Kasumi-1 (cell line): ENCODE measurements at places on chromosomes 3 and 15.

- DNase-seq = no peak
Observed at GRCh38 chr3:43187836-43188479, 82.1 kb upstream of the POMGNT2 start.

DNA sequence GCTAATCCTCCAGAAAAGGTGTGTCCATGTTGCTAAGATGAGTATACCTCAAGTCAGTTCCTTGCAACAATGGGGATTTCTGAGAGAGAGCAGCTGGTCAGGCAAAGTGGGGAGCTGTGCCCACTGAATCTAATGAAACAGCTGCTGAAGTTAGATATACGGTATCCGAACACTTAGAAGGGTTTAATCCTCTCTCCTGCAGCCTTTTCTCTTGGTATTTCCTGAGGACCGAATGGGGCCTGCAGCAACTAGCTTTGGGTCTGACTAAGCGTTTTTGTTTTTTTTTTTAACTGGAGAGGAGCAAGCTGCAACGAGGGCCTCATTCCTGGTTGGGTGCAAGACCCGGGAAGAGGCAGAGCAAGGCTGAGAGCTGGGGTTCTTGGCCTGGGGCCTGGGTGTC is 37.6 kb upstream of the BNC1 start:
- no peak for DNase-seq

GRCh38 chr15:81043935-81044575 is 43.3 kb downstream of the TLNRD1 start:
- no peak for DNase-seq

GRCh38 chr3:168803536-168803935 is 707.8 kb upstream of the GOLIM4 start:
- no peak for DNase-seq

DNA sequence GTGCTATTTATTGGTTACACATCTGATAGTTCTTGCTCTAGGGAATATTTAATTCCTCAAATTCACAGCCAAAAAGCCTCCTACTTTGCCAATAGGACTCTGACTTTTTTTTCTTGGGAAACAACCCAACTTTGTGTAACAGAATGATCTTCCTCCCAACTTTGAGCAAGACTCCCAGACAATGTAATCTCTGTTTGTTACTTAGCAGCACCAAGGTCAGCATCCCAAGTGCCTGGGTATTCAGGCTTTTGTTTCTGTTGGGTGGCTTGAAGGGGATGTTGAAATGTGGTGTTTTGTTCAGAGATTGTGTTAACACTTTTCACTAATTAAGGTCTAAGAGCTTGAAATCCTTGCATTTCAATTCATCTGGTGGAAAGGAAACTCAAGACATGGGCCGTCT is 115.8 kb downstream of the ADAMTS9 start:
- no peak for DNase-seq
